GM03348 (cell line): ENCODE measurements at places on chromosomes 4 and X.

- no peak for DNase-seq
These were observed 16.1 kb downstream of the ABLIM2 start for GRCh38 chr4:8142556-8142955.

DNA sequence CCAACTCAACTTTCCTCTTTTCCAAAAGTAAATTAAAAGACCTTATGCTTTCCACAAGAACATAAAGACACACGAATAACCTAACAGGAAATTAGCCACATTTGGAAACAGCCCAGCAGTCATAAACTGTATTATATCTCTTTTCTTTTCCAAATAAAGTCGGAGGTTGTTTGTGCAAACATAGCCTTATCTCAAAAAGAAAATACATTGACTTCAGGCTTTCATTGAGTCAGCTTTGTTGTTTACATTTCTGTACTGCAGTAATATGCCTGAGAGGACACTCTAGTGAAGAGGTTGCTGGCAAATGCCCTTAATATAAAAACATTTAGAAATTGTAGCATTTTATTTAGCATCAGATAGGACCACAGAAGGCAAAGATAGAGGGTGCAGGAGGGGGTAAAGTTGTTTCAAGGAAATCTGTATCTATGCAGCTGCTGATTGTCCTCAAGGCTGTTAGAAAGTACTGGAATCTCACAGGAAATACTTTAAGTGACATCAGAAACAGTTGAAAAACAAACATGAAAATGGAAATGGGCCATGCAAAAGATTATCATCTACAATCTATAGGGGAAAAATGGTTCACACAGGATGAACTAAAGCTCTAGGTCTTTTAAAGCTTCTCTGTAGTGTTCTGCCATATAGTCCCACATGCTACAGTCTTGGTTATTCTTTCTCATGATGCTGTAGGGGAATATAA, 14.5 kb downstream of the LNX1 start:
- DNase-seq, result no peak

GRCh38 chr4:121656269-121656641, 40.5 kb downstream of the ANXA5 start:
- peak; percentile 46 for DNase-seq

DNA sequence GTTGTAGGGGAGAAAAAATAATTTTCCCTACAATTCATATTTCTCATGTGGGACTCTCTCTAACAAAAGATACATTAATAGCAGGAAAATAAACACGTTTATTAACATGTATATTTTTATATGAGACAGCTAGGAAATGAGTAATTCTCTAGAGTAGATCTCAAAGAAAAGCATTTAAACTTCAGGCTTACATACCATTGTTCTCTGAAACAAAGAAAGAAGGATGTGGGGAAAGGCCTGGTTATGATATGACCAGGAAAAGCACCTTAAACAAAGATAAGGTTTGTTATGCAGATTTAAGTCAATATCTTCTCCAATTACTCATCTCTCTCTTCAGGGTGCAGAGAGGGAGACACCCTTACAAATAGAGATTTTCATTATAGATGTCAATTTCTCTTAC, 131.3 kb downstream of the SLC7A11 start:
- DNase-seq, result no peak

GRCh38 chr4:677431-678293, 3.3 kb downstream of the MYL5 start:
- DNase-seq, result no peak

- DNase-seq, result no peak
These were observed 93.1 kb upstream of the RBPJ start for GRCh38 chr4:26227601-26228229.

GRCh38 chr4:79287076-79287475, 38.8 kb downstream of the NAA11 start:
- DNase-seq, result no peak

GRCh38 chr4:6523251-6523650, 50.8 kb upstream of the PPP2R2C start:
- DNase-seq, result no peak

GRCh38 chr4:10582059-10582686, 102.4 kb downstream of the CLNK start:
- peak; percentile 65 for DNase-seq

DNA sequence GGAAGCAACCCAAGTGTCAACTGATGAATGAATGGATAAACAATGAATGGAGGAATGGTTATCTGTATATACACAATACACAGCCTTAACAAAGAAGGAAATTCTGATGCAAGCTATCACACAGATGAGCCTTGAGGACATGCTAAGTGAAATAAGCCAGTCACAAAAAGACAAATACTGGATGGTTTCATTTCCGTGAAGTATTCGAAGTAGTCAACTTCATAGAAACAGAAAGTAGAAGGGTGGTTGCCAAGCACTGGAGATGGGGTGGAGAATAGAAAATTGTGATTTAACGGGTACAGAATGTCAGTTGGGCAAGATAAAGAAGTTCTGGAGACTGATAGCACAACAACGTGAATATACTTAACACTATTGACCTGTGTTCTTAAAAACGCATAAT, 28.2 kb downstream of the CENPU start:
- DNase-seq, result no peak

- peak; percentile 4 for DNase-seq
These were observed 7.2 kb downstream of the TCEAL3 start for GRCh38 chrX:103614999-103615398.

DNA sequence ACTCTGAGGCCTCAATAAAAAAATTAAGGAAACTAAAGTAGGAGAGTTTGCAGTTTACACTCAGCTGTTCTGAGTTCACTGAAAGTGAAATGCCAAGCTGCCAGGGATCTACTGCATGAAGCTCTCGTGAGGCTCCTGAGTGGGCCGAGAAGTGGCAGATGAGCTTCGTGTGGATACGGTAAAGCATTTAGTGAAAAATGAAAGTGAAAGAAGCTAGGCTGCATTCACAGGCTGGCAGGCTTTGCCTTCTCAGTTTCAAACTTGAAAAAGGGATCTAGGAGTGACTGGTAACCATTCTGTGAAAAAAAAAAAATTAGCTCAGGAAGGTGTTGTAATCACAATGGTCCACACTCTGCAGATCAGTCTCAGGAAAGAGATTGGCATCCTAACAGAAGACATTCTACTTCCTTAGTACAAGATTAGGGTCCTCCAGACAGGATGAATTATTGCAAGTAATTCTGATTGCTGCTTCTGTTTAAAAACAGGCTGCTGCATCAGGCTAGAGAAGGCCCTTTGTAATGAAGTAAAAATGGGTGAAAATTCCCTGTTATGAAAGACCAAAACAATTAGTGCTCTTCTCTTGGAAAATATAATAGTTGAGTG, 679.9 kb downstream of the RPA4 start:
- DNase-seq, result peak; percentile 50

GRCh38 chr4:113593400-113594230, 167.9 kb downstream of the CAMK2D start:
- DNase-seq, result no peak

- no peak for DNase-seq
These were observed 3.3 kb upstream of the SORCS2 start for GRCh38 chr4:7189066-7189465.

DNA sequence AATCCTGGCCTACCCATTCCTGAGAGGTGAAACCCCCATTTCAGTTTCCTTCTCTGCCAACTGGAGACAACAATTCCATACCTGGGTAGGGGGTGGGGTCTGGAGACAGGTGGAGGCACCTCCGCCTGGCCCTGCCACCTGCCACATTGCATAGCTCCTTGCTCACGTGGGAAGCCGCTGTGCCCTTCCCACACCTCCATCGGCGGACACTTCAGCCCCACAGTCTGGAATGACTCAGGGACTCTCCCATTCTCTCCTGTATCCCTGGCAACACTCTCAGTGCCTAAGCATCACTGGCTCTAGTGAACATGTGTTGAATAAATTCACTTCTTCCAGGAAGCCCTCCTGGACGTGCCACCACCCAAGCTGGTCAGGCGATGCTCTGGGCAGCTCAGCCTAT, 21.7 kb downstream of the PPP2R2C start:
- no peak for DNase-seq

- DNase-seq, result no peak
These were observed 155.1 kb downstream of the PPP3CA start for GRCh38 chr4:101192244-101192643.

- DNase-seq, result no peak
These were observed 38.0 kb upstream of the GRID2 start for GRCh38 chr4:92265798-92266197.

- DNase-seq, result no peak
These were observed 188.4 kb upstream of the MAOA start for GRCh38 chrX:43467608-43468234.

GRCh38 chr4:40412388-40412787, 77.3 kb downstream of the CHRNA9 start:
- DNase-seq, result no peak

- no peak for DNase-seq
These were observed 15.7 kb upstream of the RNF128 start for GRCh38 chrX:106710771-106711170.

DNA sequence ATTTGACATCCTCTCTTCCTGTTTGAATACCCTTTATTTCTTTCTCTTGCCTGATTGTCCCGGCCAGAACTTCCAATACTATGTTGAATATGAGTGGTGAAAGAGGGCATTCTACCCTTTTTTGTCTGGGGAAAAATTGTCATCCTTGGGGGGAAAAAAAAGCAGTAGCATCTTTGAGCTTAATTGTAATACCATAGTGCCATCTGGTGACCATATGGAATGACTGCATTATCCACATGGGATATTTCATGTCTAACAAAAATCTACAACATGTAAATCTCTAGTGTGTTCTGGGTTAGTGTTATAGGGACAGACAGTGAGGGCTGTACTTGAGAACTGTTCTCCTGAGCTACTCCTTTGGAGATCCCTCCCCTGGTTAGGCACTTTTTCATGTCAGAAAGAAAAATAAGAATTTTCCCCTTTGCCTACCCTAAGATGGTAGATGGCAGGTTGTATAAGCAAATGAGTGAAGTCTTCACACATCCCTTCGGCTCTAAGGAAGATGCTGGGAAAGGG, 26.0 kb downstream of the CAPN6 start:
- DNase-seq, result peak; percentile 27

GRCh38 chr4:125231661-125232060, 83.1 kb upstream of the FAT4 start:
- no peak for DNase-seq

DNA sequence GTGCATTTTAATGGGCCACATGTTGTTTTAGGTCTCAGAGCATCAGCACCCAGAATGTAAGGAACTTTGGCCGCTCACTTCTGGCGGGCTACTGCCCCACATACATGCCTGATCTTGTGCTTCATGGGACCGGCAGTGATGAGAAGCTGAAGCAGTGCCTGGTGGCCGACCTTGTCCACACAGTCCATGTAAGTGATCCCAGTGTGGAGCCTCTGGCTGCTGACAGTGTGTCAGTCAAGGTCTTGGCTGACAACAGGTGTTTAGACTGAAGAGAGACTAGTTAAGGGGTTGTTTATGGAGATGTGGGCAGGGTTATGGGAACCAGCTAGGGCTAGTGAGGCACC, 101.4 kb downstream of the FNIP2 start:
- no peak for DNase-seq

GRCh38 chr4:171378323-171378722, 434.9 kb upstream of the GALNTL6 start:
- no peak for DNase-seq

DNA sequence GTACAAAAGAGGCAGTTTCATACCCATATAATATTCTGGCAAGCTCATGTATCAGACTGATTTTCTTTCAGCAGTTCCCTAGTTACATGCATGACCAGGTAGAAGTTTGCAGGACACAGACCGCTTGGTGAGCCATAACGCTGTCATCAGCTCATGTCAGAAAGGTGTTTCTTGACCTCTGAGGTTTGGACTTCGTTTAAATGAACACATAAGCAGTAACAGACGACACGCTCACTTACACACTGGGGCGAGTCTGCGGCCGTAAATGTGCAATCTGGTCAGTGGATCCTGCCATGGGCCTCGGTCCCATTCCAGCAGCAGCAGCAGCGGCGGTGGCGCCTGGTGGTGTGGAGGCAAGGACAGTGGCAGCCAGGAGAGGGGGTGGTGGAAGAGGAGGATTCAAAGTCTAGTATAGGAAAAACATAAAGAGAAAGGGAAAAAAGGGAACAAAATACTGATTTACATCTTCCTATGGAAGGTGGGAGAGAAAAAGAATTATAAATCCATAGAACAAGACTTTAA, 111.9 kb upstream of the CBR4 start:
- DNase-seq, result no peak

- DNase-seq, result no peak
These were observed 21.1 kb upstream of the GPR50 start for GRCh38 chrX:151155234-151155633.

DNA sequence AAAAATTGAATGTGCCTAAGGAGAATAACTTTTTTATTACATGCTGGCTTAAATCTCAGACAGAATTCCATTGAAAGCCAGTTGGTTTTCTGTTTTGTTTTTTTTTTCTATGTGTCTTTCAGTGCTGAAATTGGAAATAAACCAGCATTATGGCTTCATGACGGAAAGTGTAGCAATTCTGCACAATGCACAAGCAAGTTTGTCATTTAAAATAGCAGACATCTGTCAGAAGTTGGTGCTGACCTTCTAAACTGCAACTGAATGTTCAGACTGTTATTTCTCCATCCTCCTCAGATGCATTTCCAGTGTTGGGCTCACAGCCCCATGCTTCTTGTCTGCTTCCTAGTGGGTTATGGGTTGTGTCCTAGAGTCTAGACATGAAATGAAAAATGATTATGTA, 107.2 kb upstream of the LIMCH1 start:
- peak; percentile 29 for DNase-seq

DNA sequence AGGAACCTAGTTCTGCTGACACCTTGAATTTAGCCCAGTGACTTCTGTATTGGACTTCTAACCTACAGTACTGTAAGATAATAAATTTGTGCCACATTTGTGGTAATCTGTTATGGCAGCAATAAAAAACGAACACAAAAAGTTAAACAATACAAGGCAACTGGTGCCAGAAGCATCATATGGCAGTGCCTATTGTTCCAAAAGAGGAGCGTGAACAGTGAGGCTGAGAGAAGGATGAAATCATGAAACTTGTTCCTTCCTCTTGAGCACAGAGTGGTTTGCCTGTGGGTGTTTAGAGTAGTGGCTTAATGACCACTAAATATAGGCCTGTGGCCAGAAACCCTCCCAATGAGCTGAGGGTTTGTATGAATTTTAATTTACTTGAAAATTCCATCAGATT, 69.7 kb upstream of the PGRMC2 start:
- DNase-seq, result no peak

GRCh38 chr4:118905566-118905965, 16.9 kb downstream of the SYNPO2 start:
- DNase-seq, result no peak

DNA sequence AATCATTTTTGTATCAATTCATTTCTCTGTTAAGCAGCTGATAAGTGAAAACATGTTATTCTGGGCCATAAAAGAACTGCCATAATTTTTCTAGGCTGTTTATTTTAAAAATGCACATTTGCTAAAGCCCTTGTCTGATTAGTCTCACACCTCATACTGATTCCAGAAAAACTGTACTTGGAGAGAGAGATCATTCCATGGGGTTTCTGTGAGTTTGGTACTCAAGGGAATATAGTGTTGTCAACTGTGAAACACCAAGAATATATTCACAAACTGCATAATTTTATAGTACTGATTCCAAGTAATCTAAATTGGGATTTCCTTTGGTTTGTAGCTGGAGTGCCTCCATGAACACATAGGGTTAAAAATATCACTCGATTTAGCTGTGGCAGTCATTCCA, 547.6 kb downstream of the RPA4 start:
- DNase-seq, result no peak

- no peak for DNase-seq
These were observed 25.2 kb upstream of the GK start for GRCh38 chrX:30627818-30628652.
